Frontal cortex (tissue), 4 donors: ENCODE measurements at places on chromosomes 2 and 18.
A peak's percentile ranks its signal among the peaks of the same experiment; 100 is the strongest.

GRCh38 chr2:191739194-191739593 lies 61.3 kb downstream of the NABP1 start:
- no peak for DNase-seq

- no peak for DNase-seq
These were observed 209.2 kb upstream of the ZSWIM2 start for GRCh38 chr2:187058198-187058597.

DNA sequence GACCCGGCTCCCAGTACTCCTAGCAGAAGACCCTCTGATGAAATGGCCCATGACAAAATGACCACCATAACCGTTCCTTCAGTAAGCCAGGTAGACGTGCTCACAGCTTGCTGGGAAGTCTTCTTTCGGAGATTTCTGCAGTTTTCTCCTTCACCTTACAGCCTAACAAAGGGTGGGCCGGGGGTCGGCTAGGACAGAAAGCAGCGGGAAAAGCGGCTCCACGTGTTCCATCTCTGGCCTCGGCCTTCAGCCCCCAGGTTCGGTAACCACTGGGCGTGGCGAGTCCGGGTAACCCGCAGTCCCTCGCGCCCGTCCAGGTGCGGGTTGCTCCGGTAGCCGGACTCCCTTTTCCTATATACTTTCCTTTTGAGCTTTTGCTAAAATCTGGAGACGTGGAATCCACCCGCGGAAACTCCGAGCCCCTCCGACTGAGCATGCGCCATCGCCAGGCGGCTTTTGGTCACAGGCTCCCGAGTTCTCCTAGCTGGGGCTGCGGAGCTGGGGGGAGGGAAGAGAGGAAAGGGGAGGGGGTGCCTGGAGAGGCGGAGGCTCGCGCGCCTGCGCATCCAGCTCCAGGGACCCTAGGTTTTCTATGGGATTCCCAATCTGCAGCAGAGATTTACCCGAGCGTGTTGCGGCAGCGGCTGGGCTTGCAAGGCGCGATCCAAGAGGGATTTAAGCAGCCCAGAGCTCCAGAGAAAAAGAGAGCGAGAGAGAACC lies at the start of gene VSNL1:
Gene VSNL1 (plus strand): TSS at position 604 of the 720 bp plus-strand sequence. CDS start 51,379 bp downstream, outside the sequence.
- peak; percentile 36 for DNase-seq

- DNase-seq, result no peak
These were observed 139.8 kb downstream of the PIK3C3 start for GRCh38 chr18:42094875-42095274.

DNA sequence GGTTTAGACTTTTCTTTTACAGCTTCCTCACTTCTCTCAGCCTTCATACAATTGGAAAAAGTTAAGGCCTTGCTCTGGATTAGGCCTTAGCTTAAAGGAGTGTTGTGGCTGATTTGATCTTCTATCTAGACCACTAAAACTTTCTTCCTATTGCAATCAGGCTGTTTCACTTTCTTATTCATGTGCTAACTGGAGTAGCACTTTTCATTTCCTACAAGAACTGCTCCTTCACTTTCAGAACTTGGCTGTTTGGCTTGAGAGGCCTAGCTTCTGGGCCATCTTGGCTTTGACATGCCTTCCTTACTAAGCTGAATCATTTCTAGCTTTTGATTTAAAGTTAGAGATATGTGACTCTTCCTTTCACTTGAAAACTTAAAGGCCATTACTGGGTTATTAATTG lies 114.3 kb downstream of the ARHGEF4 start:
- no peak for DNase-seq

GRCh38 chr2:190382851-190383250 lies 25.3 kb upstream of the MFSD6 start:
- DNase-seq, result peak; percentile 35

GRCh38 chr2:145415151-145415550 lies 895.2 kb upstream of the ZEB2 start:
- DNase-seq, result no peak

DNA sequence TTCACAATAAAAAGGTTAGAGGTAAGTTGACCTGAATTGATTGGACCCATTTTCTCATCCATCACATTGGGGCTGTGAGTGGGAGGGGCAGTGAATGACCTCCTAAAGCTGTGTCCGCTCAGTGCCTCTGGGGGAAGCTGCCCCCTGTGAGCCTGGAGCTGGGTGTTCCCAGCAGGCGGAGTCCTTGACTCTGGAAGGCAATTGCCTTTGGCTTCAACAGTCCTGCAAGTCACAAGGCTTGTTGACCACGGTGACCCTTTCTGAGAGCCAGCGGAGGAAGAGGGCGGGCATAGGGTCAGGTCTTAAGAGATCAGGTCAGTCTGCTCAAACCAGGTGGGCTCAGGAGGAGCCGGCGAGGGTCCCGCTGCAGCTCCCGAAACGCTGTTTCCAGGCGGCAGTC lies 1.1 kb upstream of the CIDEA start:
- no peak for DNase-seq

DNA sequence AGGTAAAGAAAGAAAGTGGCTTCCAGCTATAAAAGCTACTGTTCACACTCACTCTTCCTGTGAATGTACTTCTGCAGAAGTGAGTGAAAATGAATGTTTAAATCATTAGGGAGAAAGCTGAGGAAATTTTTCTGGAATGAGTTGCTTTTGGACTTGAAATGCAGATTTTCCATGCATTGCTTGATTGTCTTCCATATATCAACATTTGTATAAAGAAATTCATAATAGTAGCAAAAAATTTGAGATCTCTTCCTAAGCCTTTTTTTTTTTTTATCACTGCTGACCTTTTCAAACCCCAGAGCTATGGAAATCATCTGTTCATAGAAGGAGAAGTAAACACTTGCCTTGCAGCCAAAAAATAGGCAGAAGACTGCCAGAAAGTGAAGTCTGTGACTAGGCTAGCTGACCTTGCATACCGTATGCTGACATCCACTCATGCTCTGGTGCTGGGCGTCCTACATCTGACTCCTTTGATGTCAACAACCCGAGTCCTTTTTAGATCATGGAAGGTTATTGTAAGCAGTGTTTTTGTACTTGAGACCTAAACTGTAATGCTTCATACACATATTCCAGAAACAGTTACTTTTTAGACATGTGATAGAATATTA lies 154.5 kb upstream of the RASGRP3 start:
- no peak for DNase-seq
